ENCODE measurements at places on chromosomes 2 and 18.

GRCh38 chr2:27996156-27996922 lies 105.8 kb downstream of the BABAM2 start:
- DNase-seq = no peak
- H3K27ac ChIP-seq = no peak overlapping the region
- H3K4me3 ChIP-seq = no peak overlapping the region

DNA sequence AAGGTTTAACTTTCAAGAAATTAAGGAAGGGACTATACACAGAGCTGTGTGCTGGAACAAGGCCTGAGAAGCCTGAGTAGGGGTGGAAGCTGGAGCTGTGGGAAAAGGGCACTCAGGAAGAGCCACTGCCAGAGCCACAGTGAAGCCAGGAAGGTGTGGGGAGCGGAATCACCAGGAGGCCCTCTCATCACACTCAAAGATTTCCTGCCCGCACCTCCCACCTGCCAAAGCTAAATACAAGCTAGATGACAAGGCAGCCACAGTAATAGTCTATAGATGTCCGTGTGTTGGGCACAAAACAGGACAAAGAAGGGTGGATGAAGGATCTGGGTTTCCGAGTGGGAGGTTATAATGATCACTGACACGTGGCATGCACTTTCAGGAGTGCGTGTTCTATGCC lies 126.0 kb downstream of the ZNF532 start:
- no peaks in the 10 kb centered on the region for H3K36me3 ChIP-seq
- no peaks in the 10 kb centered on the region for H3K4me1 ChIP-seq
- H3K4me3 ChIP-seq = no peak overlapping the region
- H3K27ac ChIP-seq = peak overlapping the region; percentile 67
- DNase-seq = no peak
- no peaks in the 10 kb centered on the region for H3K27me3 ChIP-seq

GRCh38 chr2:171159372-171160118 lies 1.1 kb downstream of the TLK1 start:
- H3K4me3 ChIP-seq = peak overlapping the region; percentile 86
- H3K4me1 ChIP-seq = no peaks in the 10 kb centered on the region
- H3K36me3 ChIP-seq = no peaks in the 10 kb centered on the region
- no peaks in the 10 kb centered on the region for H3K27me3 ChIP-seq

GRCh38 chr2:190470256-190470826 lies 62.2 kb downstream of the MFSD6 start:
- H3K4me3 ChIP-seq = no peak overlapping the region
- H3K36me3 ChIP-seq = no peaks in the 10 kb centered on the region
- H3K27ac ChIP-seq = peak overlapping the region; percentile 89
- no peak for DNase-seq

GRCh38 chr2:3523551-3524041 lies 4.3 kb upstream of the ADI1 start:
- no peak overlapping the region for H3K27ac ChIP-seq
- no peaks in the 10 kb centered on the region for H3K36me3 ChIP-seq
- H3K27me3 ChIP-seq = no peaks in the 10 kb centered on the region
- H3K4me1 ChIP-seq = no peaks in the 10 kb centered on the region
- H3K4me3 ChIP-seq = no peak overlapping the region

- no peaks in the 10 kb centered on the region for H3K27me3 ChIP-seq
- H3K27ac ChIP-seq = peak overlapping the region; percentile 94
- H3K36me3 ChIP-seq = no peaks in the 10 kb centered on the region
- DNase-seq = no peak
- H3K4me3 ChIP-seq = no peak overlapping the region
Measured at GRCh38 chr2:43075811-43076585, 150.4 kb downstream of the ZFP36L2 start.

DNA sequence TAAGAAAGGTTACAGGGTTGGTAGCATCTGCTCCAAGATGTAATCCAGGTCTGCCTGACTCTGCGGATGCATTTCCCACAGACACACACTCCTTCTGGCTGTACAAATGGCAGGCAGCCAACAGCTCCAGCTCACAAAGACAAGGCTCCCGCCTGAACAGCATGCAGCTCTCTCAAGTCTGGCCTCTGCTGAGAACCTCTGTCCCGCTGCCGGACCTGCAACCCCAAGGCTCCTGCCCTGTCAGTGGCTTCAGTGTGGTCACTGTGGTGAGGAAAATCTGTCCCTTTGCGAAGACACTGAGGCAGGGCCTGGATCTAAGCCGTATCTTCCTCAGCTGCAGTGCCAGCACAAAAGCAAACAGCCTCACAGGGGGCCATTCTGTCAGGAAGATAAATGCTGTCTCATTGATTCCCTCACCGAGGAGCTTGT lies 469.3 kb upstream of the MEX3C start:
- no peaks in the 10 kb centered on the region for H3K4me1 ChIP-seq
- H3K4me3 ChIP-seq = no peak overlapping the region
- H3K36me3 ChIP-seq = no peaks in the 10 kb centered on the region
- H3K27me3 ChIP-seq = no peaks in the 10 kb centered on the region
- H3K27ac ChIP-seq = no peak overlapping the region

DNA sequence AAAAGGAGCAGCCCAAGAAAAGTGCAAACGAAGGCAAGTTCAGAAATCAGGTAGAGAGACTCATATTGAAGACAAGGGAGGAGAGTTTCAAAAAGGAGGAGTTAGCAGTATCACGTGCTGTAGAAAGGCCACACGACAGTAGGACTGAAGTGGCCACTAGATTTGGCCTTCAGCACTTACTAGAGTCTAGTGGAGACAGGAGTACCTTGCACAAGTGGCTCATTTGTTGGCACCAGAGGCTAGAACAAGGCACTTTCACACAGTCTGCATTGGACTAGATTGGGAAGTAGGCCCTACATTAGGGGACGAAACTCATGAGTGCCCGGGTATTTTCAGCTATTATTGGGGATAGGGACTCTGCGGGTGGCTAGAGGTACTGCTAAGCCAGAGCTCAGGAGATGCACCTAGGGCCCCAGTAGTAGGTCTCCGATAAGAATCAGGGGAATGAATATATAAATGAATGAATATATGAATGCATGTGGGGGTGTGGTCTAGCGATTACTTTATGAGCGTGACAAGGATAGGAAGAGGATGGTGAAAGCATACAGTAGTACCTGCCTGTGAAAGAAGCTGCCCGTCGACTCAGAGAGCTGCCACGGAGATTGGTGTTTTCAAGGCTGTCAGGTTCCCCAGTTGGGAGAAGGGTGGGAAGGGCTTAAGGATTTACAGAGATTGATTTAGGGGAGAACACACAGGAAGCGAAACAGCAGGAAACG lies 1.4 kb upstream of the NCOA1 start:
- H3K36me3 ChIP-seq = no peaks in the 10 kb centered on the region
- no peaks in the 10 kb centered on the region for H3K4me1 ChIP-seq
- peak overlapping the region; percentile 99 for H3K27ac ChIP-seq
- no peak overlapping the region for H3K4me3 ChIP-seq
- H3K27me3 ChIP-seq = no peaks in the 10 kb centered on the region
- DNase-seq = no peak

DNA sequence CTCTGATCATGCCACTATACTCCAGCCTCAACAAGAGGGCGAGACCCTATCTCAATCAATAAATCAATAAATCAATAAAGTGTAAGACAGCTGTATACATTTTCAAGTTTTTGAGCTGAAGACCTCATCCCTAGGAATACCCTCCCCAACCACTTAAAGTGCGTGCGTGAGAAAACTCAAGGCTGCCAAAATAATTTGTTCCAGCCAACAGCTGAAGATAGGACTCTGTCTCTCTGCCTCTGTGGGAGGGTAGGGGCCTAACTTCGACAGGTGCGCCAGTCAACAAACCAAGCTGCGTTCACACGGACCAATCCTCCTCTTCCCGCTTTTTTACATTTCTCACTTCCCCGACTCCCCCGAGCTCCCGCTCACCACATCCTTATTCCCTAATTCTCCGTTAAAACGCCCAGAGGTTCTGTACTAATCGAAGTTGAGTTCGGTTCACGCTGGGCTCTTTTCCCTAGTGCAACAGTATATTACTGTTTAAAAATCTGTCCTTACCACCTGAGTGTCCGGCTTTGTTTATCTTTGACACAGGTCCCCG lies 618 bp downstream of the POLR2D start:
- no peak for DNase-seq
- no peaks in the 10 kb centered on the region for H3K27me3 ChIP-seq
- H3K36me3 ChIP-seq = no peaks in the 10 kb centered on the region
- peaks cover 7% of the 10 kb centered on the region for H3K4me1 ChIP-seq
- H3K27ac ChIP-seq = peak overlapping the region; percentile 89

DNA sequence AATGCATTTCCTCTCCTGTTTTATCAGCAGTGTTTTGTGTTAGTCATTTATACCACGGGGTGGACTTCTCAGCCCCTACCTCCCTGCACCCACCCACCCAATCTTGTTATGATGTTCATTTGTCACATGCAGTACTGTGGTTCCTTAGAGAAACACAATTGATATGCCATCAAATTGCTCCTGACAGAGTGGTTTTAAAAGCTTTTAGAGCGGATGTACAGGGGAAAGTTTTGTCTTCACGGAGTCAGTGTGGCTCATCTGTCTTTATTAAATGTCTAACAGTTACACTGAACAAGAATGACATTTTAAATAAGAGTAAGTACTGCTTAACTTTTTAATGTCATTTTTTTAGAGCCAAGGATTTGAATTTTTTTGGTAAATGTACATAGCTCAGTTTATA lies 156.9 kb downstream of the LRRTM1 start:
- no peaks in the 10 kb centered on the region for H3K27me3 ChIP-seq
- DNase-seq = no peak
- no peak overlapping the region for H3K4me3 ChIP-seq

DNA sequence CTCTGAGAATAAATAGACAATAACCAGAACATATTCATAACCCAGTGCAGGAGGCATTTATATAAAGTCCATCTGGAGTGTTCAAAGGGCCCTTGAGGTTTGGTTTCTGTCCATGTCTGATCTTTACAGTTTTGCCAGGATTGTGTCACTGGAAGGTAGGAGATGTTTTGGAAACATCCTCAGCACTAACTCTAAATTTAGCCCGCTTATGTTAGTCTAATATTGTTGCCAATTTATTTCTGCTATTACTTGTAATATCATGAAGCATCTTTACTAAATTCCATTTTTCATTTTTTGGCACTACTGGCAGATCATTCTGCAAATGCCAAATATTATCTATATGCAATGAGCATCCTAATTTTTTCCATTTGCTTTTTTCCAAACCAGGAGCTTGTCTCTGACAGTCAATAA lies 22.4 kb upstream of the REV1 start:
- H3K4me3 ChIP-seq = no peak overlapping the region
- no peak overlapping the region for H3K27ac ChIP-seq
- H3K4me1 ChIP-seq = no peaks in the 10 kb centered on the region
- H3K36me3 ChIP-seq = no peaks in the 10 kb centered on the region

GRCh38 chr18:35368595-35368994 lies 8.5 kb downstream of the ZNF396 start:
- no peak for DNase-seq
- H3K27me3 ChIP-seq = no peaks in the 10 kb centered on the region

DNA sequence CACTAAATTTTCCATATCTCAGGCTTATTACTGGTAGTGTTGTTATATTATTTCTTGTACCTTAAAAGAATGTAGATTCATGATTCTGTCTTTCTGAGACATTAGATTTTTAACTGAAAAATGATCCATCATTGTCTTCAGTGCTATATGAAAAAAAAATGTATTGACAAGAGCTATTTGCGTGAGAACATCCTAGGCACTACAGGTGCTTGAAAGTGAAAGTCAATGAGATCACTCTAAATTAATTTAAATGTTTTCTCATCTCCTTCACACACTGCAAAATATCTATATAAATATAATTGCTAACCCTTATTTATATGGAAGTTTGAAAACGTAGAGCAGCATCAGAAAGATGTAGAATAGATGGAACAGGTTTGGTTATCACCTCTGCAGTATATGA lies 684.6 kb downstream of the TRIB2 start:
- DNase-seq = no peak
- H3K4me1 ChIP-seq = no peaks in the 10 kb centered on the region
- H3K27ac ChIP-seq = no peak overlapping the region
- no peaks in the 10 kb centered on the region for H3K27me3 ChIP-seq
- no peak overlapping the region for H3K4me3 ChIP-seq

GRCh38 chr2:164846276-164846675 lies 4.7 kb upstream of the COBLL1 start:
- no peaks in the 10 kb centered on the region for H3K27me3 ChIP-seq
- no peak for DNase-seq
- H3K4me3 ChIP-seq = no peak overlapping the region

DNA sequence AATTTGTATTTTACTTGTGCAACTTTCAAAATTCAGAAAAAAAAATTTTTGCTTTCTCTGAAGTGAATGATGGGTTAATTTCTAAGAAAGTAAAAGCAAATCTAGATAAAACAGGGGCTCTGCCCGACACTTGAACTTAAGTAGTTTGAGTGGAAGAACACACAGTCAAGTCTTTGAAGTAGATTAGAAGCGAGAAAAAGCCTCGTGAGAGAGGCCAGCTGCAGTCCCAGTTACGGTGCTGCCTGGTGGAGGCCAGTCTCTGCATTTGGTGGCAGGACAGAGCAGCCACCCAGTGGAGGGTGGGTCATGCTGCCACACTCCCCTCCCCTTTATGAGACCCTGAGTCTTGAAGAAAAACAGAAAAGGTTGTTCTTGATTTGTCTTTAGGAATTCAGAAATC lies 81.8 kb downstream of the INPP5D start:
- H3K36me3 ChIP-seq = no peaks in the 10 kb centered on the region
- no peaks in the 10 kb centered on the region for H3K4me1 ChIP-seq
- DNase-seq = no peak
- H3K4me3 ChIP-seq = no peak overlapping the region
- no peaks in the 10 kb centered on the region for H3K27me3 ChIP-seq

GRCh38 chr2:118993392-118993752 lies 51.4 kb downstream of the MARCO start:
- H3K4me3 ChIP-seq = no peak overlapping the region
- no peaks in the 10 kb centered on the region for H3K4me1 ChIP-seq
- no peak overlapping the region for H3K27ac ChIP-seq
- H3K27me3 ChIP-seq = no peaks in the 10 kb centered on the region
- no peaks in the 10 kb centered on the region for H3K36me3 ChIP-seq

- no peaks in the 10 kb centered on the region for H3K4me1 ChIP-seq
- no peak overlapping the region for H3K27ac ChIP-seq
- no peak for DNase-seq
Measured at GRCh38 chr2:98121149-98121548, 34.2 kb downstream of the VWA3B start.

Data from breast epithelium (tissue), 4 donors.